ENCODE measurements at places on chromosomes 12 and 14.

DNA sequence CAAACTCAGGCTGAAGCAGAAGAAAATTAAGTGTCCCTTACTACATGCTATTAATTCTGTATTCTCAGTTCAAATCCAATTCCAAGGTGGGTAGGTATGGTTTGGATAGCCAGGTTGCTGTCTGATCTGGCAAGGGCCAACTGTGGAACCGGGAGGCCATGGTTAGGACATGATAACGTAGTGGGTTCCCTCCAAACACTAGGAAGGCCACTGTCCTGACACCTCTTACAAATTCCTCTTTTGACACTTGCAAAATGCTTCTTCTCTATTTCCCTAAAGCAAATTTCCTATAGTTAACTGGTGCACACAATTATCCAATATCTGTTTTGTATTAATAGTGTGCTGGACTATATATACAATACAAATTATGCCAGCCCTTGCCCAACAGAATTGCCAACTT, 70.8 kb downstream of the RNF34 start:
- no peak for DNase-seq

- DNase-seq = no peak
Measured at GRCh38 chr14:34035177-34035933, 84.5 kb upstream of the EGLN3 start.

DNA sequence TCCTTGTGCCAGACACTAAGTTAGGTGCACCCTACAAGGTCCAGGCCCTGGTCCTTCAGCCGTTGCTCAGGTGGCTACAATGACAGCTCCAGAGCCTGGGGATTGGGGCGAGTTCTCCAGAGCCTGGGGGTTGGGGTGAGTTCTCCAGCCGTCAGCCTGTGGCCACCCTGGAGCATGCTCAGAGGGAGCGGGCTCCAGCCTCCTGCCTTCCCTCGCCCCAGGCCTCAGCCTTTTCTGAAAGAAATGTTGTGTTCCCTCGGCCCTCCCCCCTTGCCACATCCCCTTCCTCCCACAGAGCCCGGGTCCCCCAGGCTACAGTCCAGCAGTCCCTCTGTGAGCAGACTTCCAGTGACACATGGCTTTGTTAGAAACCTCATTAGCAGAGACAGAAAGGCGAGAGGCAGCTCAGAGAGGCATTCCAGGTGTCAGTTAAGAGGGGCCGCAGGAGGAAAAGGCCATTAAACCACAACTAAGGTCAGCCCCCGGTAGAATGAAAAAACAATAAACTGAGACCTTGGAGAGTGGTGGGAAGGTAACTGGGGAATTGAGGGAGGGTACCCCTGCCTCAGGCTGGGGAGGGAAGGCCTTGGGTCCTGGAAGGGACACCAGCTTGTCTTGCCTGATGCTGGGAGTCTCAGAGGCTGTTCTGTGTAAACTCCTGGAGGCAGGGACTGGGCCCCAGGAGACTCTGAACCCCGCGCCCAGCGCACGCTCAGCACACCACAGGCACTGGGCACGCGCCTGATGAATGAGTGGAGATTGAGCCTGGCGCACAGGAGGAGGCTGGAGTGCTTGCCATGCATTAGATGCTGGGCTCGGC, 23.1 kb upstream of the COL2A1 start:
- DNase-seq = no peak

DNA sequence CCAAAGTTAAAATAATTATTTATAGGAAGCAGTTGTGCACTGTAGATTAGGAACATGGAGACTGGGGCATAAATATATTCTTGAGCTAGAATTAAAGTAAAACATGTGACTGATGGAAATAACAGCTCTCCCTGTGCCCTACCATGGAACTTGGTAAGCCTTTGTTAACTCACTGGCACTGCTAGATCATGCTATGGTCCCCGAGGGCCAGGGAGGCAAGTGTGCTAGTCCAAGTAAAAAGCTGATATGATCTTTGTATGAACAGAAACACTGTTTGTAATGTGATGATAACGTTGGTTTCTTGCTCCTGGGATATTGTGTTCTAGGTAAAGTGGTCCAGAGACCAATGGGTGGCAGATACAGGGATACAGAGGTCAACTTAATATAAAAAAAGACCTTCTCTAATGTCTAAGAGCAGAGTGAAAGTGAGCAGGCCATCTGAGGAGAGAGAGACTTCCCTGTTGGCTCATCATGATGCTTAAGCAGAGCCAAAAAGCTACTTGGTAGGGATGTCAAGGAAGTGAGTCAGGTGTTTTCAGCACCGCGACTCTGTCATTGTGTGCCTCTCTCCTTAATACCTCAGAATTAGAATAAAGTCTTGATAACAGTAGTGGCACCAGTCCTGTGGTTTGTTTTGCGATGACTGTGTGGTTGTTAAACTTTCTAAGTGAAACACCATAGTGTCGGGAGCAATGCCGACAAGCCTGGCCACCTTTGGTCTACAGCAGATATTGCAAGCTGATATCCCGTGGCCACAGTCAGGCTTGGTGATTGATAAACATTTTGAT, 27.6 kb downstream of the BICD1 start:
- DNase-seq = peak; percentile 8

- no peak for DNase-seq
Measured at GRCh38 chr14:21070083-21070609, at the start of gene ARHGEF40. ARHGEF40 (plus strand) TSS chr14:21070304; CDS start chr14:21070397, 93 bp downstream.

DNA sequence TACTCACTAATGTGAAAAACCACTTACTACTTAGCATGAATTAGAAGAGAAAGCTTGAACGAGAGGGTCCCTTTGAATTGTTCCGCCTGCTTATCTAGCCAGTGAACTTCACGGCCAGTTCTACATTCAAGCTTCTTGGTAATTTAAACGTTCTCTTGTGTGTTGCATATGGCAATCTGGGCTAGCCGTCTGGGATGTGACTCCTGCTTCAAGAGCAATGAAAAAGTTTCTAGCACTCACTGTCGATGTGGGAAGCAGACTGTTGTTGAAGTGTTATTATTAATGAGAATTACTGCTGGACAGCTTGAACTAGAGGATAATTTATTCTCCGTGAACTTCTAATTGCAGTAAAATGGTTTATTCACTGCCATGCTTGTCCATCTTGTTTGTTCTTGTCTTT, 93.9 kb downstream of the SLC15A5 start:
- no peak for DNase-seq

- DNase-seq = no peak
Measured at GRCh38 chr14:22188318-22188717, 400.7 kb downstream of the DAD1 start.

DNA sequence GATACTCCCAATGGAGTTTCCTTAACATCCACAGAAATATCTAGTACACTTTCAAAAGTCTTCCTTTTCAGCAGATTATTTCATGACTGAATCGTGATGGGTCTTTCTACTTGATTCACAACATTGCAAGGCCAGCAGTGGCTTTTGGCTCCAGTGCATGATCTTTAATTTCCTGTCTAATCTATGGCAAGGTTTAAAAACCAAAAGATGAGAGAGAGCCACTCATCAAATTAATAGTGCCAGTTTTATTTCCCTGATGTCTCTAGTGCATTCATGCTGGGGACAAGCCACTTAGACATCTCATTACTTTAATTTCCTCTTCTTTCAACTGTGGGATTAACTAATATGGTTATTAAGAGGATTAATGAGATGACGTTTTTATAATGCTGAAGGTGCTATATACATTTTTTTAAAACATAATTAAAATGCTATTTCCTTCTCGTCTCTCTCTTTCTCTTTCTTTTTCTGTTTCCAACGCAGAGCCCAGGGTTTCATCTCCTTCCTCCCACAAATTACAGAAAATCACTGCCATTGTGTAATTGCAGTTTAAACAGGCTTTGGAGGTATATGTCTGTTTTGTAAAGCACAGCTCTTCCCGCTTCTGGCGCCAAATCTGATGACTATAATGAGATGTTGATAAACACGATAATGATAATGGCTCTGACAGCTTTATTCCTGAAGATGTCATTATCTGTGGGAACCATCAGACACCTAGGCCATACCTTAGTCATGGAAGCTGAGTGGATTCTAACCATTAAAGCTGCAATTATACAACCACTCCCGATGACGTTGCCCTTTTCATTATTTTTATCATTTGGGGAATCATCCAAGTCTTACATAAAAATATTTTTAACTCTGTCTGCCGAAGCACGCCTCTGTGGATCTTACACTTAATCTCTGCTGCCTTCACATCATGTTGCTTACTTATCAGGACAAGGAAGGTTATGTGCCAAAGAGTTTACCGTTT, 103.1 kb upstream of the PPM1H start:
- DNase-seq = no peak

GRCh38 chr12:47870175-47870781, 34.5 kb downstream of the VDR start:
- DNase-seq = no peak

DNA sequence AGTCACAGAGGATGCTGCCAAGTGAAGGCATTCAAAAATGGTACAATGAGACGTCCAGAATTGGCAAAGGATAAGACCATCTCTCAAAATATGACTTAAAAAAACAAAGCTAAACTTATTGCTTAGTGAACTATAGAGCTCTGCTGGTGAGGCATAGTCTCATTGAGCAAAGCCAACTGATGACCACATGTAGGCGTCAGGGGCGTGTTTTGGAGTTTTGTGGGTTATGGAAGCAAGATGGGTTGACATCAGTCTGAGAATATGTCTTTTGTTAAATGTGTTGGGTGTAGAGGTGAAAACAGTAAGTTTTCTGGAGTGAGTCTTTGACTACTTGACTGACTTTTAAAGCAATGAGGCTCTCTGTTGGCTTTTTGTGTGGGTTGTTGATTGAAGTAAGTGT, 47.2 kb downstream of the ATL1 start:
- no peak for DNase-seq

GRCh38 chr12:62848418-62848817, 86.5 kb downstream of the PPM1H start:
- DNase-seq = no peak

Measured in thymus (tissue), 14 donors.